ENCODE measurements at places on chromosomes 13 and 19.

DNA sequence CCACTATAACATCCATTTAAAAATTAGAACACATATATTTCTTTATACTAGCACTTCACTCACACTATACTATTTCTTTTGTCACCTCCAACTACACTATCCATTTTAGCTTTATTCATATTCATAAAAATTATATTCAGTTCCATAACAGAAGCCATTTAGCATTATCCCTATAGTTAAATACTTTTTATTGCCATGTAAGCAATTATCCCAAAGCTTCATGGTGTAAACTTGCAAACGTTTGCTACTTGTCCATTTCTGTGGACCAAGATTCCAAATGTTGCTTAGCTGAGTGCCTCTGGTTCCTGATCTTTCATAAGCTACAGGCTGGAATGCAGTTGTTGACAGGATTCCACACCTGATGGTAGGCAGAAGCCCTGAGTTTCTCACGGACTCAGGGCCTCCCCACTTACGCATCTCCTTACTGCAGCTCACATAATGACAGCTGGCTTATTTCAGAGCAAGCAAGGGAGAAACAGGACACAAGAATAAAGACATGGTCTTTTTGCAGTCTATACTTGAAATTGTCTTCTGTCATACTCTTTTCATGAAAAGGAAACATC, 1584.8 kb downstream of the SLITRK5 start:
- no peak for DNase-seq

- peak; percentile 83 for DNase-seq
These were observed 2.6 kb upstream of the CACNG7 start for GRCh38 chr19:53906211-53907192.

GRCh38 chr19:48896191-48896720, 2.3 kb downstream of the TULP2 start:
- DNase-seq = peak; percentile 84

GRCh38 chr13:97569841-97570240, 135.9 kb downstream of the RAP2A start:
- DNase-seq = no peak

DNA sequence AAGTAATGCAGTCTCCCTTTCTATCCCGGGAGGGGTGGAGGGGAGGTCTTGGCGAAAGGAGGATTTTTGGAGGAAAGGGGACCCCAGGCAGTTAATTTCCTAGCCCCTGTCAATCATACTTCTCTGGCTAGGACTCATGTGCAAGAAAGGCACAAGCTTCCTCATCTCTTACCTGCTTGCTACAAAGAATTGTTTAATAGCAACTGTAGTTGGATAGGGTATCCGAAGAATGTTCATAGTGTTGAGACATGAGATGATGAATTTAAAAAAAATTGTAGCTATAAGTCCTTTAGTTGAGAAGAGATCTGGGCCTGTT, 525 bp downstream of the BORA start:
- DNase-seq = no peak

GRCh38 chr19:14031719-14032480, at the start of gene IL27RA:
IL27RA (plus strand) TSS chr19:14031762; CDS start chr19:14031873, 111 bp downstream.
- peak; percentile 60 for DNase-seq

DNA sequence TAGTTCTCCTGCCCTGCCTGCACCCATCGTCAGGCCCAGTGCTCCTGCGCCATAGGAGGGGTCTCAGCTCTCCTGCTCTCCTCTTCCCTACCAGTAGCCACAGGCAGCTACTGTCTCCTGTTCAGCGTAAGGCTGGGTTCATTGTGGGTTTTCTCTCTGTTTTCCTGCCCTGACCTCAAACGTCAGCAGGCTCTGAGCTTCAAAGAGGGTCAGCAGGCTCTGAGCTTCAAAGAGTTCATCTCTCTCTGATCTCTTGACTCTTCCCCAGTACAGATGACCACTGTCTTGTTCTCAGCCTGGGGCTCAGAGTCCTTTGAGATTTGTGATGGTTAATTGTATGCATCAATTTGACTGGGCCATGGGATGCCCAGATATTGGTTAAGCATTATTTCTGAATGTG, 4.6 kb upstream of the CPB2 start:
- DNase-seq = no peak

GRCh38 chr13:23718996-23719395, 148.8 kb downstream of the TNFRSF19 start:
- DNase-seq = no peak

DNA sequence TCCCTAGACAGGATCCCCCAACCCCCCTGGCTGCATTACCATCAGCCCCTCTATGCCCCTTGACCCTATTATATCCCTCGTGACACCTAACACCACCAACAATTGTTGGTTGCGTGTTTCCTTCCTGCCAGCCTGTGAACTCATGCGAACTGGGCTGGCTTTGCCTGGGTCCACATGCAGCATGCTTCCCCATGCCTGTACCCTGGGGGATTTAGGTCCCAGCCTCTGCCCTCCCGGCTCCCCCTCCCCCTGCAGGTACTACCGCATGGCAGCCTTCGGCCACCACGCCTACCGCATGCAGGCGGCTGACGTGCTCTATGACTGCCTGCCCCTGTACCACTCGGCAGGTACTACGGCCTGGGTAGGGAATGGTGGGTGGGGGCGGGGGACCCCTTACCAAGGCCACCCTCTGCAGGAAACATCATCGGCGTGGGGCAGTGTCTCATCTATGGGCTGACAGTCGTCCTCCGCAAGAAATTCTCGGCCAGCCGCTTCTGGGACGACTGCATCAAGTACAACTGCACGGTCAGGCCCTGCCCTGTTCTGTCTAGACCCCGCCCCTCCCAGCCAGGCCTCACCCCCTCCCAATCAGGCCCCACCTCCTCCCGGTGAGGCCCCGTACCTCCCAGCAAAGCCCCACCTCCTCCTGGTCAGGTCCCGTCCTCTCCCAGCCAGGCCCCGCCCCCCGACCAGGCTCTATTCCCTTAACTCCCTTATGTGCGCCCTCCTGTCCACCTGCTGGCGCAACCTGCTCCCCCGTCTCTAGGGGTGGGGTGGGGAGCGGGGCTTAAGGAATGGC, 18.5 kb downstream of the SLC27A1 start:
- peak; percentile 79 for DNase-seq

GRCh38 chr13:52926971-52927370, 78.5 kb upstream of the PCDH8 start:
- DNase-seq = no peak

DNA sequence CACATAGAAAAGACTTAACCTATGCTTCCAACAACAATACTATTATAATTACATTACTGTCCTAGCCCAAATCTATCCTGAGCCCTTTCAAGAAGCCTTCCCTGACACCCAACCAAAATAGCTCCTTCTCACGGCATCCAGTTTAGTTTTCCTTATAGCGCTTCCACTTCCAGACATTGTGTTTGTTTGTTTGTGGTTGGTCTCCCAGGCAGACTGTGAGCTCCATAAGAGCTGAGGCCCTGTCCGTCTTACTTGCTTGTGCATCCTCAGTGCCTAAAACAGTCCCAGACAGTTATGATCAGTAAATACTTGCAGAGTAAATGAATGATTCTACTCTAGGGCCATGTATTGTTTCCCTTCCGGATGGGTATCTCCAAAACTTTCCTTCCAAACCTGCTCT, 68.1 kb upstream of the STARD13 start:
- no peak for DNase-seq

All from germinal center (tissue), 1 donor.